ENCODE measurements at places on chromosomes 6 and 20. TPM values are rescaled to one million over a fixed set of nuclear protein-coding genes. Genes with fewer than 3 reads are reported as not detected.

GRCh38 chr6:122454673-122455072 lies 16.9 kb downstream of the SERINC1 start:
- no peak for DNase-seq
- no peak overlapping the region for H3K4me3 ChIP-seq
- no peak overlapping the region for H3K27ac ChIP-seq
- H3K27me3 ChIP-seq, result no peaks in the 10 kb centered on the region

GRCh38 chr20:53647286-53647821 lies 53.7 kb upstream of the ZNF217 start:
- no peak for DNase-seq
- no peaks in the 10 kb centered on the region for H3K27me3 ChIP-seq
- H3K27ac ChIP-seq, result no peak overlapping the region
- H3K4me1 ChIP-seq, result peaks cover 17% of the 10 kb centered on the region
- H3K36me3 ChIP-seq, result no peaks in the 10 kb centered on the region

CYP39A1 gene
- total RNA-seq, result 7.1 TPM

CST4 gene
- not detected for total RNA-seq

Measured in neural progenitor cell (in vitro differentiated cells).